GM12878 (cell line): ENCODE measurements at places on chromosomes 3 and 15.

GRCh38 chr15:73838831-73839426 is 34.4 kb upstream of the TBC1D21 start:
- no peak for DNase-seq

- no peak for DNase-seq
Measured at GRCh38 chr3:11563865-11564185, 79.9 kb downstream of the VGLL4 start.

DNA sequence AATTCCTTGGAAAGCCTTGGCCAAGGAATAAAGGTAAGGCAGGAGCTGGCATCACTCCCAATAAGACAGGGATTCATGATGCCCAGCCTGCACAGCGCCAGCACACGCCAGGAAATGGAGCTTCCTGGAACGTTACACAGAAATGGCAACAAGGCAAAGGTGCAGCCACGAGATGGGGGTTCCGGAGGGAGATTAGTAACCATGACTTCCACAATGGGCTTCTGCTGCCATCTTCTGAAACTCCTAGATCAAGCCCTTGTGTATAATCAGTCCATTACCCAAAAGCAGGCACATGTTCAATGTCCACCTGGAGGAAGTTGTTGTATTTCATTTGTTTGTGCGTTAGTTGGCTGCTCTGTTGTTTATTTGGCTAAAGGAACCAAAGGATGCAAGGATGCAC is 131.2 kb upstream of the TRIM42 start:
- DNase-seq: no peak

GRCh38 chr3:106206613-106207012 is 337.8 kb upstream of the CBLB start:
- DNase-seq: no peak

- no peak for DNase-seq
Measured at GRCh38 chr3:81496407-81497104, 264.9 kb downstream of the GBE1 start.

DNA sequence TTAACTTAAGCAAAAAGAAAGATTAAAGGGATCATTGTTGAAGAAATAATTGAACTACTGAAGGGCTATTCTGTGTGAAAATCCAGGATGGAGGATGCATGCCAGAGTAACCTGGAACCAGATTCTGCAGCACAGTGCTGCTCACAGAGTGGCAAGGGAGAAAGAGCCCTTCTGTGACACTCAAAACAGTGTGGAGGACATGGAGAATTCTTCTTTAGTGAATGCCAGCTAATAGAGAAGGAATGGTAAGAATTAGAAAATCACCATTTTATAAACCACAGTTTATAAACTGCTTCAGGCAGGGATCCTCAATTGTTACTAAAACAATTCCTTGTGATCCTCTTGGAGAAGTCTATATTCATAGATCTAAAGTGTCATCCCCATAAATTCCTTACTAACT is 70.4 kb upstream of the ARHGEF26 start:
- no peak for DNase-seq

- no peak for DNase-seq
Measured at GRCh38 chr3:78791753-78792152, 976.0 kb downstream of the ROBO1 start.
